ENCODE measurements at places on chromosomes 16 and 17.

DNA sequence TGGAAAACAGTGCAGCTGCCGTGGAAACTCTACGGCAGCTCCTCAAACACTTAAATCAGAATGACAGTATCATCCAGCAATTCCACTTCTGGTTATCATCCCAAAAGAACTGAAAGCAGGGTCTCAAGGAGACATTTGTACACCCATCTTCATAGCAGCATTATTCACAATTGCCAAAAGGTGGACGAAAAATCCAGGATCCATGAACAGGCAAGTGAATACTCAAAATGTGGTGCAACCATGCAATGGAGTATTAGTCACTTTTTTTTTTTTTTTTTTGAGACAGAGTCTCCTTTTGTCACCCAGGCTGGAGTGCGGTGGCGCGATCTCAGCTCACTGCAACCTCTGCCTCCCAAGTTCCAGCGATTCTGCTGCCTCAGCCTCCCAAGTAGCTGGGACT, 10.6 kb upstream of the AATK start:
- DNase-seq, result no peak

DNA sequence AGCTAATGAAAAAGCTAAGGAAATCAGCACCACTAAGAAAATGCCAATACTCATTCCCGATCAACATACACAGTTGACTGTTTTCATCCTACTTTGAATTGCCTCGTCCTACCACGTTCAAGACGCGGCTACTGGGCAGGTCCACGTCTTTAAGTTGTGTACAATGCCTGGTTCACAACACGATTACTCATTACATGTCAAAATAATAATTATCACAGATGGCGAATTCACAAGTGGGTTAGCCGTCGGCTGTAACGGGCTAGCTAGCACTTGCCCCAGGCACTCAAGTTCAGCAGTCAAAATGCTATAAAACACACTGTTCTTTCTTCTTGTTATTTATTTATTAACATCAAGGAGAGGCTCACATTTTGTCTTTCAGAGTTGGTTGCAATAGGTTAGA, 124.2 kb downstream of the ZFHX3 start:
- DNase-seq, result no peak

DNA sequence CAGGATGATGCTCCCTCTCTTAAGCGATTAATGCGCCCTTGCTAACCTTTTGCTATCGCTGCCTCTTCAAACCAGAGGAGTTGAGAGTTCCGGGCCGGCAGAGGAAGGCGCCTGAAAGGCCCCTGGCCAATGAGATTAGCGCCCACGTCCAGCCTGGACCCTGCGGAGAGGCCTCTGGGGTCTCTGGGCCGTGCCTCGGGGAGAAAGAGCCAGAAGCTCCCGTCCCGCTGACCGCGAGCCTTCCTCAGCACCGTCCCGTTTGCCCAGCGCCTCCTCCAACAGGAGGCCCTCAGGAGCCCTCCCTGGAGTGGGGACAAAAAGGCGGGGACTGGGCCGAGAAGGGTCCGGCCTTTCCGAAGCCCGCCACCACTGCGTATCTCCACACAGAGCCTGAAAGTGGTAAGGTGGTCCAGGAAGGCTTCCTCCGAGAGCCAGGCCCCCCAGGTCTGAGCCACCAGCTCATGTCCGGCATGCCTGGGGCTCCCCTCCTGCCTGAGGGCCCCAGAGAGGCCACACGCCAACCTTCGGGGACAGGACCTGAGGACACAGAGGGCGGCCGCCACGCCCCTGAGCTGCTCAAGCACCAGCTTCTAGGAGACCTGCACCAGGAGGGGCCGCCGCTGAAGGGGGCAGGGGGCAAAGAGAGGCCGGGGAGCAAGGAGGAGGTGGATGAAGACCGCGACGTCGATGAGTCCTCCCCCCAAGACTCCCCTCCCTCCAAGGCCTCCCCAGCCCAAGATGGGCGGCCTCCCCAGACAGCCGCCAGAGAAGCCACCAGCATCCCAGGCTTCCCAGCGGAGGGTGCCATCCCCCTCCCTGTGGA, 16.0 kb upstream of the STH start:
- DNase-seq, result no peak

GRCh38 chr16:82425661-82426060, 201.1 kb upstream of the CDH13 start:
- DNase-seq, result no peak

DNA sequence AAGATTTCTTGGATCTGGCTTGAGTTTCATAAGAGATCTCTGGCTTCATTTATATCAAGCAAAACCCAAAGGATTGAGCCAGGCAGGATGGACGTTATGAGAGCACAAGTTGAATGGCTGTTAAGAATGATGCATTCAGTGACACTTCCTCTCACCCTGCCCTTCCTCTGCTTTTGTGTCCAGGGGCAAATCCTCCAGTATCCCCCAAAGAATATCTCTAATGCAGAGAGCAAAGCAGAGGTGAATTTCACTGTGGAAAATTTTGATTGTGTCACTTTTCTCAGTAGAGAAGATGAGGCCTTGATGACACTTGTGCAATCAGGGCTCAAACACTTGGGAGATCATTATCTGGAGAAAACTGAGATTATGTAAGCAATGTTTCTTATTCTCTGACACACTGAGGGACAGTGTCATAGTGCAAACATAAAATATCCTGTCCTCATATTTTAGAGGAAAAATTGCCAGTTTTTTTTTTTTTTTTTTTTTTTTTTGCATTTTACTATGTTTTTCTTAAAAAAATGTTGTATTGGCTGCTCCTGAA, 25.3 kb downstream of the MARCHF10 start:
- DNase-seq, result no peak

DNA sequence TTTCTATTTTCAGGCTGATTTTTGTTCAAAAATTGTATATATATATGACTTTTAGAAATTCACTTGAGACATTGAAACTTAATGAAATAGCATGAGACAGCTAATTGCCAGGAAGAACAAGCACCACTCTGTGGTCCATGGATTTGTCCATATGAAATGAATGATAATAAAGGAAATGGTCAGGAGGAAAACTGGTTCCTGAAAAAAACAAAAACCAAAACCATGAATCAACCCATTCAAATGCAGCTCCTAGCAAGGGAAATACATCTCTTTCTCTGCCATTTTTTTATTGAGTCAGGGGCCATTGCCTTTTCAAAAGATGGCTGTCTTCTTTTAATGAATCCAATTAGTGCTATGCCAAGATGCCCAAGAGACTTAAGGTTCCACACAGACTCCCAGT, 230.7 kb downstream of the SLC39A11 start:
- DNase-seq, result no peak

DNA sequence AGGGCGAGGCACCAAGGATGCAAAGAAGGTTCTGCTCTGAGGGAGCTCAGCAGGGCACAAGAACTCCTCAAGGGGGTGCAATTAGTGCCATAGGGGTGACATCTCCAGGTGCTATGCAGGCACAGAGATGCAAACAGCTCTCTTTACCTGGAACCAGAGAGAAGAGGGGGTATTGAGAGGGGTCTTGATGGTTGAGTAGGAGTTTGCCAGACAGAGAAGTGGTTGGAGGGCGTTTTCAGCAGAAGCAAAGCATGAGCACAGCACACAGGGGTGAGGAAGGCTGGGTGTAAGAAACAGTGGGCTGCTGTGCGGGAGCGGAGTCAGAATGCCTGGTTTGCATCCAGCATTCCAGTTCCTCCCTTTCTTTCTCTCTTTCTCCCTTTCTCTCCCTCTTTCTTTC, 81.8 kb upstream of the LHX1 start:
- DNase-seq, result no peak

GRCh38 chr17:38747463-38748148, 530 bp downstream of the PCGF2 start:
- no peak for DNase-seq

DNA sequence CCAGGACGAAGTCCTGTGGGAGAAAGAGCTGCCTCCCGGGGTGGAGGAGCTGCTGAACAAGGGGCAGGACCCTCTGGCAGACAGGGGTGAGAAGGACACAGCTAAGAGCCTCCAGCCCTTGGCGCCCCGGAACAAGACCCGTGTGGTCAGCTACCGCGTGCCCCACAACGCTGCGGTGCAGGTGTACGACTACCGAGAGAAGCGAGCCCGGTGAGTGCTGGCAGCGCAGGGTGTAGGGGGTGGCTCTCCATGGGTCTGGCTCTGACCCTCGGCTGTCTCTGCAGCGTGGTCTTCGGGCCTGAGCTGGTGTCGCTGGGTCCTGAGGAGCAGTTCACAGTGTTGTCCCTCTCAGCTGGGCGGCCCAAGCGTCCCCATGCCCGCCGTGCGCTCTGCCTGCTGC, 21.4 kb downstream of the MVP start:
- no peak for DNase-seq

DNA sequence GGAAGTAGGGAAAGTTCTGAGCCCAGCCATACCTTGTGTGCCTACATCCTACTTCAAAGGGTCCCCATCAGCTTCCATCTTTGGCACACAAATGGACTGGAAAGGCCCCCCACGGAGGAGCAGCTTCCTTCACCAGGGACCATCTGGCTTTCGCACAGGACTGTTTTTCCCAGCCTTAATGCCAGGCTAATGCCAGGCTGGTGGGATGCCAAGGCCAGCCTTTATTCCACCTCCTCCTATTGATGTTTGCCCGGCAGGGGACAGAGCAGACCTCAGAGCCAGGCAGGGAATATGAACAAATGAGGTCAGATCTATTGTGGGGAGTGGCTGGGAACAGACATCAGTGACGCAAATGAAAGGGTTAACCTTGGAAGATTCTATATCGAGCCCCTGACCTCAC, 5.7 kb downstream of the GPR179 start:
- no peak for DNase-seq

DNA sequence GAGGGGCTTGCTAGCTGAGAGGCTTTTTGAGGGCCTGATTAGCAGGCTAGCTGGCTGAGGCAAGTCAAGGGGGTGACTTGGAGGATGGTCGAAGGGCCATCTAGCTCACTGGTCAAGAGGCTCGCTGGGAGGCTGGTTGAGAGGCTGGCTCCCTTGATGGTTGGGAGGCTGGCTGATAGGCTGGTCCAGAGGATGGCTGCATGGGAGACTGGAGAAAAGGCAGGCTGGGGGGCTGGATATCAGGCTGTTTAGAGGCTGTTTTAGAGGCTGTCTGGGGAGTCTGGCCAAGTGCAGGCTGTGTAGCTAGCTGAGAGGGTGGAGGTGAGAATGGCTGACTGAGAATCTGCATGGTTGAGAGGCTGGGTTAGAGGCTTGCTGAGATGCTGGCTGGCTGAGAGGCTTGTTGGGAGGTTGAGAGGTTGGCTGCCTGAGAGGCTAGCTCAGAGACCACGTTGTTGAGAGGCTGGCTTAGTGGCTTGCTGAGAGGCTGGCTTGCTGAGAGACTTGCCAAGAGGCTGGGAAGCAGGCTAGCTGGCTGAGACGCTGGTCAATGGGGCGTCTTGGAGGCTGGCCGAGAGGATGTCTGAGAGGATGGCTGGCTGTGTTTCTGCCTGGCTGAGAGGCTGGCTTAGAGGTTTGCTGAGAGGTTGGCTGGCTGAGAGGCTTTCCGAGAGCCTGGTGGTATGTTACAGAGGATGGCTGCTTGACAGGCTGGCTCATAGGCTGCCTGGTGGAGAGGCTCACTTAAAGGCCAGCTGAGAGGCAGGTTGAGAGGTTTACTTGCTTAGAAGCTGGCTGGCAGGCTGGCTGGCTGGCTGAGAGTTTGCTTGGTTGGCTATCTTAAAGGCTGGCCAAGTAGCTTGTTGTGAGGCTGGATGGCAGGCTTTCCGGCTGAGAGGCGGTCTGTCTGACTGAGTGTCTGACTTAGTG, 36.6 kb upstream of the ACSM2B start:
- no peak for DNase-seq

DNA sequence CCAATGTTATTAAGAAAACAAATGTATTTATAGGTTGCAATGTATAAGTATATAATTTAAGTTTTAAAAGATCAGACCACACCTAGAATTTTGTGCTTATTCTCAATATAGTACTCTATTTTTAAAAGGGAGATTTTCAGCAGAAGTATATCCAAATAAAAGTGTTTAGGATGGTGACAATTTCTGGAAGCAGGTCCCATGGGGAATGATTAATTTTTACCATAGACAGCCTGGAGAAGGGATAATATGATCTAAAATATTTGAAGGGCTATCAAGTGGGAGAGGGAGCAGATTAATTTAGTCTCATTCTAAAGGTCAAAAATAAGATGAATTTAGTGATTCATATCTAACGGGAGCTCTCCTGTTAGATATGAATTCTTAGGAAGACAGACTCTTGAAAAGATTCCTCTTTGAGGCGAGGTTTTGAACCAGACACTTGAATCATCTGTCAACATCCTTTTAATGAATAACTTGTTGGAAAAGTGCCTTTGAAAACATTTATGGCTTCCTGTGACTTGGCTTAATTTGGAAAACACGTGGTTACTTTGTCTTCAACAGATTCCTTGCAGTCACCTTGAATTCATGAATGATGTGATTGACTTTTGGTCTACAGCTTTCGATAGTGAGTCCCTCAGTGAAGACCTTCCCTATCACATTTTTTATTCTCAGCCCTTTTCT, 29.3 kb upstream of the SMIM36 start:
- DNase-seq, result no peak

- no peak for DNase-seq
These were observed 2.1 kb downstream of the SPAG9 start for GRCh38 chr17:51118330-51119195.

GRCh38 chr17:28985950-28986713, 19.7 kb downstream of the SEZ6 start:
- DNase-seq, result no peak

DNA sequence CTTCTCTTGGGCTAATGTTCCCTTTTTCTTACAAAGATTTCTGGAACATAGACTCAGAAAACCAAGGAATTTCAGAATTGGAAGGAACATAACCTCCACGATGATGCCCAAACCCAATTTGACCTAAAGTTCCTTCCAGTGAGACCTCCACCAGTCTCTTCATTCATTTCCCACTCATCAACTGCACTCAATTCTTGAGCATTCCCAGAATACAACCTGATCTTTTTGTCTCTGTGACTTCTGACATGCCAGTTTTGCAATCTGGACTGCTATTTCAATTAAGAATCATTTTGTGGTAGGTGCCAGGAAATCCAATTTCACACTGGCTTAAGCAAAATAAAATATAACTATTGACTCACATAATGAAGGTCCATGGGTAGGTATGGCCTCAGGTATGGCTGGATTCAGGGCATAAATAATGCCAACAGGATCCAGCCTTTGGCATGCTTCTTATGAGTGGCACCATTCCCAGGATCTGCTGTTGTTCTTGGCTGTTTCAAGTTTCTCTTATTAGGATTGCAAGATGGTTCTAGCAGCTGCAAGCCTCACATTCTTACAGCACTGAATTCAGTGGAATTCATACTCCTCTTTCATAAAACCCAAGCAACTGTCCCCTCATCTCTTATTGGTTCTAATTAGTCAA, 184.3 kb downstream of the HS3ST4 start:
- no peak for DNase-seq

- DNase-seq, result no peak
These were observed 135.7 kb upstream of the ZFHX3 start for GRCh38 chr16:73183611-73184092.

GRCh38 chr16:72128701-72129100, 35.1 kb downstream of the DHX38 start:
- DNase-seq, result no peak

- no peak for DNase-seq
These were observed 38.0 kb upstream of the TAOK1 start for GRCh38 chr17:29352146-29352545.

Measured in brain pericyte (primary cell).